Osteoblast (primary cell): ENCODE measurements at places on chromosomes 1 and 21. TPM values are rescaled to one million over a fixed set of nuclear protein-coding genes. Genes with fewer than 3 reads are reported as not detected.
A peak's percentile ranks its signal among the peaks of the same experiment; 100 is the strongest.

DNA sequence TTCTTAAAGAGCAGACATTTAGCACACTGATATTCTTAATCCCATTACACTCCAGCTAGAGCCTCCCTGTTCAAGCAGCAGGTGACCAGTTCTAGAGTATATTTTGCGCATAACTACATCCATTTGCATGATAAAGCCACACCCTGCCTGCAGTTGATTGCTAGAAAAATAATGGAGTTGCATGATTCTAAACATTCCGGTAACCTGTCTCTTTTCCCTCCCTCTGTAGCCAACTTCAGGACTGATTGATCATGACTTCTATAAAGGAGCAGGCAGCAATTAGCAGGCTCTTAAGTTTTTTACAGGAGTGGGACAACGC is 14.9 kb downstream of the ARMH1 start:
- no peak overlapping the region for H3K27ac ChIP-seq
- H3K4me3 ChIP-seq, result no peak overlapping the region
- DNase-seq, result no peak
- H3K4me1 ChIP-seq, result no peaks in the 10 kb centered on the region
- no peaks in the 10 kb centered on the region for H3K36me3 ChIP-seq
- no peaks in the 10 kb centered on the region for H3K27me3 ChIP-seq

- H3K4me3 ChIP-seq, result peak overlapping the region; percentile 55
- no peaks in the 10 kb centered on the region for H3K27me3 ChIP-seq
- peak; percentile 70 for DNase-seq
- peaks cover 20% of the 10 kb centered on the region for H3K4me1 ChIP-seq
- no peaks in the 10 kb centered on the region for H3K36me3 ChIP-seq
- H3K27ac ChIP-seq, result no peak overlapping the region
Measured at GRCh38 chr1:43935711-43936427, 2.3 kb downstream of the ARTN start.

DNA sequence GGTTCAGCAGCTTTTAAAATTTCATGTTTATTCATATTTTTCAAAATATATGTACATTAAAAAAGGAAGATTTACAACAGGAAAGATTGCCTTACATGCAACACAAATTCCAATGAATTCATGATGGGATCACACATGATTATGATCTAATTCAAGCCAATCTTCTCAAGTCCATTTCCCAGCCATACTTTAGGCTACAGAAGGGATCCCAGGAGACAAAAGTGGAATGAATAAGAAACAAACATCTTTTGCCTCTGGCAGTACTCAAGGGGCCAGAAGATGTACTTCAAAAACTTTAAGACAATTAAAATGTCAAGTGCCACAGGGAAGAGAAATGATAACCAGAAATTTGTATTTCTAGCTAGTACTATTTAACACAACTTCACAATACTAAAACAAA is 10.2 kb upstream of the SH2D5 start:
- H3K36me3 ChIP-seq, result peaks cover 81% of the 10 kb centered on the region
- no peak overlapping the region for H3K4me3 ChIP-seq
- peak overlapping the region; percentile 41 for H3K27ac ChIP-seq
- DNase-seq, result peak; percentile 9
- H3K4me1 ChIP-seq, result peaks cover 22% of the 10 kb centered on the region
- H3K27me3 ChIP-seq, result no peaks in the 10 kb centered on the region

- no peak overlapping the region for H3K4me3 ChIP-seq
- no peaks in the 10 kb centered on the region for H3K27me3 ChIP-seq
- peaks cover 9% of the 10 kb centered on the region for H3K4me1 ChIP-seq
Measured at GRCh38 chr1:232873412-232873811, 68.2 kb downstream of the MAP10 start.

- no peak overlapping the region for H3K4me3 ChIP-seq
- H3K27ac ChIP-seq, result no peak overlapping the region
- no peaks in the 10 kb centered on the region for H3K36me3 ChIP-seq
- no peaks in the 10 kb centered on the region for H3K27me3 ChIP-seq
- no peak for DNase-seq
Measured at GRCh38 chr1:247107694-247108093, 3.5 kb upstream of the ZNF669 start.

- no peaks in the 10 kb centered on the region for H3K36me3 ChIP-seq
- H3K27me3 ChIP-seq, result no peaks in the 10 kb centered on the region
- no peak overlapping the region for H3K4me3 ChIP-seq
- no peaks in the 10 kb centered on the region for H3K4me1 ChIP-seq
Measured at GRCh38 chr1:192984080-192984479, 75.1 kb downstream of the UCHL5 start.

DNA sequence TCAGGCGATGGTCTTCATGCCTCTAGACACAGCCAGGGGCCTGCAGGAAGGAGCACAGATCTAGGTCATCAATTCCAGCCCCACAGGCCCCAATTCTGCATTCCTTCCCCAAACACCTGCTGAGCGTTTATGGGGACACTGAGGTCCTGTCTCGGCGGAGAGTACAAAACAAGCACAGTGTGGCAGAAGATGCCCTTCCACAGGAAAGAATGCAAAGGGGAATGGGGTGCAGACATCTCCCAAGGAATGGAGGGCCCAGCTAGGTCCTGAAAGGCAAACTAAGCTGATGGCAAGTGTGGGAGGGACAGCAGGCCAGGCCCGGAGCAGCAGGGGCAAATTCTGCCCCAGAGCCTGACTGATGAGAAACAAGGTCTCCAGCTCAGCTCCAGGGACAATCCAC is 3.5 kb upstream of the S100A8 start:
- H3K27ac ChIP-seq, result no peak overlapping the region
- no peaks in the 10 kb centered on the region for H3K27me3 ChIP-seq
- H3K4me3 ChIP-seq, result no peak overlapping the region
- no peaks in the 10 kb centered on the region for H3K36me3 ChIP-seq

GRCh38 chr1:54248966-54249365 is 49.0 kb downstream of the MRPL37 start:
- H3K36me3 ChIP-seq, result peaks cover 7% of the 10 kb centered on the region
- H3K4me3 ChIP-seq, result no peak overlapping the region
- no peaks in the 10 kb centered on the region for H3K27me3 ChIP-seq
- DNase-seq, result no peak

DNA sequence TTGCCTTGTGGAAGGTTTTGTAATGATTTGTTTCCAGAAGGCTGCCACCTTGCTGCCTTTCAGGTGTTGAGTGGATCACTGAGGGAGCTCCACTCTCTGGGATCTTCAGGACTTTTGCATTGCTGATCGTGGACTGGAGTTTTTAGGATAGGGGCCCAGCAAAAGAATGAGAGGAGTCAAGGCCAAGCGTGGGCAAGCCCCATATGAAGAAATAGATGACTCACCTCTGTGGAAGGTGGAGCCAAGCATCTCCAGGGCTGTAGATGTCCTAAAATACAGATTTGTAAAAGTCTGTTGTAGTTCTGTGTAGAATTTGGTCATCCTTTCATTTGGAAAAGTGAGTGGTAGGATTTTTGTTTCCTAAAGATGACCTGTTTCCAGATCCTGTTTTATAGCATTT is 67.0 kb downstream of the ST3GAL3 start:
- H3K27ac ChIP-seq, result peak overlapping the region; percentile 29
- H3K4me3 ChIP-seq, result no peak overlapping the region
- no peaks in the 10 kb centered on the region for H3K27me3 ChIP-seq
- peaks cover 22% of the 10 kb centered on the region for H3K4me1 ChIP-seq
- H3K36me3 ChIP-seq, result no peaks in the 10 kb centered on the region
- peak; percentile 82 for DNase-seq

DNA sequence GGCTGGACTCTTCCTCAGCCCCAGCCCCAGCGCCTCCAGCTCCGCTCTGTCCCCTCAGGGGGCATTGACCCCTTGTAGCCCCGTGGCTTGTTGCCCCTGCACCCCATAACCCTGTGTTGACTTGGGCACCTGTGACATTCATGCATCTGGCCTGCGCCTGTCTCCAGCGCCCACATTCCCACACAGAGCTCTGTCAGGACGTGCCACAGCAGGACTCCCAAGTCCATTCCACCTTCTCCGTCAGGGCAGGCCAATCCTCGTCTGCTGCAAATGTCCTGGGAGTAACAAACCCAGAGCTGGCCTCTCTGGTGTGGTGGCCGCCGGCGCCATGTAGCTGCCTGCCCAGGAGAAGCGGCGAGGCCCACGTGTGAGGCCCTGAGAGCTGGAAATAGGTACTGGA is 60.6 kb downstream of the AGPAT3 start:
- DNase-seq, result no peak
- H3K4me3 ChIP-seq, result no peak overlapping the region
- no peak overlapping the region for H3K27ac ChIP-seq
- H3K36me3 ChIP-seq, result peaks cover 4% of the 10 kb centered on the region

- H3K27ac ChIP-seq, result no peak overlapping the region
- no peak overlapping the region for H3K4me3 ChIP-seq
- H3K4me1 ChIP-seq, result no peaks in the 10 kb centered on the region
Measured at GRCh38 chr1:17239420-17239819, 9.5 kb upstream of the PADI3 start.

GRCh38 chr1:85596947-85597346 is 16.4 kb downstream of the CCN1 start:
- DNase-seq, result no peak
- H3K27me3 ChIP-seq, result no peaks in the 10 kb centered on the region
- H3K36me3 ChIP-seq, result no peaks in the 10 kb centered on the region
- no peaks in the 10 kb centered on the region for H3K4me1 ChIP-seq
- no peak overlapping the region for H3K27ac ChIP-seq

Gene CSF1
- 38.0 and 53.9 TPM in 2 replicates for total RNA-seq

Gene MAP1LC3C
- under 0.01 and 0.29 TPM in 2 replicates for total RNA-seq

Gene IQGAP3
- 2.9 and 3.5 TPM in 2 replicates for total RNA-seq
